Stimulated activated CD4-positive, alpha-beta T cell treated with anti-CD3 and anti-CD28 coated beads, Interleukin-1b, Interleukin-23, amount 100 ng/mL, for 1 hour (primary cell): ENCODE measurements at places on chromosomes 5 and 9.

DNA sequence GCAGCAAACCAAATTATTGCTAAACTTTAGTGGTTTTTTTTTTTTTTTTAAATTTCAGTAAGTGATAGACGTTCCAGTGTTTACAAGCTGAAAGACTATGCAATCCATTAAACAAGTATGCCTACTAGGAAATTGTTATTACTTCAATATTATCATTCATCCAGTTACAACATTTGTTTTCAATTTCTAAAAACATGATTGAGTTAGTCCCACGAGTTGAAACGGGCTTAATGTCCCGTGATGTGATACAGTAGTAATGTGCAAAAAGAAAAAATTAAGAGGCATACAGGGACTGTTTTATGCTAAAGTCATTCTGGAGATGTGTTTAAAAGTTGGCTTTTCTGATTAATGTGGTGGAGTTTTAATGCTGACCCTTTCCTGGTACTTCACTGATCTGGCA lies 550.3 kb upstream of the DMAC1 start:
- DNase-seq, result no peak

DNA sequence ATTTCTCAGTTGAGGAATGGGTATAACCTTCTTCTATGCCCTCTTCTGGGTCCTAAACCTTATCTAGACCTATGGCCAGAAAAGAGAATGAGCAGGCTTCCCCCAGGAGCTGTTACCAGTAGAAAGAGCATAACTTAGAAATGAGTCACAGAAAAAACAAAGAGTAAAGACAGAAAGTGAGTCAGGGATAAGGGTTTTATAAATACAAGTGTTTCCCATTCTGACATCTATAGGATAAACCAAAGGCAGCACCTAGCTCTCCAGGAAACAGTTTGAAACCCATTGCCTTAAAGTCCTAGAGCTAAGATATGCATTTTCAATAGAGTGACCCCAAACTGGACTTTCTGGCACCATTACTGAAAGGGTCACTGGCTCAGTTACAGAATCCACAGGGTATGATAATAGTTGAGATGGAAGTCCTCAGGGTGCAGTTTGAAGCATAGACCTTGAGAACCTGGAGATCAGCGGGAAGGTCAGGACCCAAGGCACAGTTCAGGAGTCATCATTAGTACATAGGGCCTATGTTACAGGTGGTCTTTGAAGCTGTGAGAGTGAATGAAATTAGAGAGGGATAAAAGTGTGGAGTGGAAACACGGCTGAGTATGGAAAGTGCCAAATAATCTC lies 42.7 kb upstream of the LIFR start:
- DNase-seq, result no peak

DNA sequence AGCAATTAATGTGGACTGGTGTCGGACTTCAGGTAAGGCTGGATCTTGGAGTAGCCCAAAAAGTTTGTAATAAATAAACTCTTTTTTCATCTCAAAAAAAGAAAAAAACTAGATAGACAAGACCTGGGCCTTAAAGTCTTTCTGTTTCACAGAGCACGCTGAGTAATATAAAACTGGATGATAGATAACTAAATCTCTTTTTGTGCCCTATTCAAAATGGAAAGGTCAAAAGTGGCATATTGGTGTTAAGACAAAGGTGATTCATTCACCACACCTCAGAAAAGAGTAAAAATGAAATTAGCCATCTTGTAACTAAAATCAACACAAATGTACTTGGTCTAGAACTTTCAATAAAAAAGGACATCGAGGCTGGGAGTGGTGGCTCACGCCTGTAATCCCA lies 30.3 kb upstream of the RFK start:
- no peak for DNase-seq

DNA sequence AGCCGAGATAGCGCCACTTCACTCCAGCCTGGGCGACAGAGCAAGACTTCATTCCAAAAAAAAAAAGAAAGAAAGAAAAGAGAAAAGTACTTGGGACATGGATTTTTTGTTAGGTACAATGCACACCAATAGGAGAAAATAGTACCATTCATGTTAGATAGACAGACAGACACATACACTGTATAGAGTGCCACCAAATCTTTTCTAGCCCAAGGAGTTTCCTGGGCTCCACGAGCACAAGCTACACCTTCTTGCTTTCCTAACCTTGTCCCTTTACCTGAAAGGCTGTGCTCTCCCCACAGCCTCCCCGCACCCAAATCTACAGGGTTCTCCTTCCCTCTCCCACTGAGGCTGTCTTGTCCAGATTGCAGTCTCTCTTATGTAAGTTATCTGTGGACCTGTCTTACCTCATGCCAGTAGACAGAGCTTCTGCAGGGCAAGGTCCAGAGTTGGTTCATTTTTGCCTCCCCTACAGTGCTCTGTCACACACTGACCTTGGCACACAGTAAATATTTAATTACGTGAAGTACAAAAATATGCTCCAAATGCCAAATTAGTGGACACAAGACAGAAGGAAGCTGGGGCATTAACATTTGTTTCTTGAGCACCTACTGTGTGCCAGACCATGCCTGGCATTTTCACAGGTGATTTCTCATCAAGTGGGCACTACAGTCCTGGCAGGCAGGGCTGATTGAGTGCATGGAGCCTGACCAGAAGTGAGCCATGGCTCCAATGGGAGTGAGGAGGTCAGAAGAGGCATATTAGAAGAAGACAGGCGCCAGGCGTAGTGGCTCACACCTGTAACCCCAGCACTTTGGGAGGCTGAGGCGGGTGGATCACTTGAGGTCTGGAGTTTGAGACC lies 5.9 kb downstream of the ALAD start:
- no peak for DNase-seq

DNA sequence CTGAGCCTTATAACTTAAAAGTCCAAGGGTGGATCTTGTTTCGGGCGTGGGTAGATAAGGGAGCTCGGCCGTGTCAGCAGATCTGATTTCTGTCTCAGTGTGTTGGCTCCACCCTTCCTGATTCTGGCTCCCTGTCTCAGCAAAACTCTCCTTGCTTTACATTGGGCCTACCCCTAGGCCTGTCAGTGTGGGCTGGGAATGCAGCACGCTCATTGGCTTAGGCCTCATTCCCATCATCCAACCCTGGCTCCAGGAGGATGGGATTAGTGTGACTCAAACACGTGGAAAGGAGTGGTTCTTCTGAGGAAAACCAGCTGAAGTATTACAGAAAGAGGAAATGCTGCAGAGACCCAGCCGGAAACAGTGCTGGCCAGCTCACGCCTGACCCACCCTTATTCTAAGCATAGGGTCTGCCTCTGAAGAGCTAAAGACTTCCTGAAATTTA lies 59.9 kb downstream of the ZFAND5 start:
- DNase-seq, result no peak

- DNase-seq, result no peak
Observed at GRCh38 chr5:31095796-31096195, 97.7 kb upstream of the CDH6 start.

- DNase-seq, result no peak
Observed at GRCh38 chr5:143156572-143156971, 246.9 kb downstream of the NR3C1 start.

DNA sequence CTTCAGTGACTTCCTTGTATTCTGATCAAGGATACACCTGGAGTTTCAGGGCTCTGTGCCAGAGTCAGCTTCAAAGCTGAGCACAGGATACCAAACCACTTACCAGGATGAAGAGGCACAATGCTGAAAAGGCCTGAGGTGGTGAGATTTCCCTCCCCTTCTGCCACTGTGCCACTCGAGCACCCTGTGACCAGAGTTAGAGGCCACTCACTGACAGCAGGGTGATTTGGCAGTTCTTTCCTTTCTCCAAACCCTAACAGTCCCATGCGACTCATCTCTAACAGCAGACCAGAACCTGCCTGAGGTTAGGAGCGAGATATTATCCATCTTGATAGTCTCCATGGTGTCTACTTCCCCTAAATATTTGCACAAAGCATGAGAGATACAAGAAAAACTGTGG lies 1.8 kb downstream of the PLGRKT start:
- no peak for DNase-seq

GRCh38 chr9:121472446-121472845 lies 27.2 kb downstream of the GGTA1 start:
- no peak for DNase-seq

- DNase-seq, result no peak
Observed at GRCh38 chr9:74120061-74120460, 377.1 kb upstream of the RORB start.

DNA sequence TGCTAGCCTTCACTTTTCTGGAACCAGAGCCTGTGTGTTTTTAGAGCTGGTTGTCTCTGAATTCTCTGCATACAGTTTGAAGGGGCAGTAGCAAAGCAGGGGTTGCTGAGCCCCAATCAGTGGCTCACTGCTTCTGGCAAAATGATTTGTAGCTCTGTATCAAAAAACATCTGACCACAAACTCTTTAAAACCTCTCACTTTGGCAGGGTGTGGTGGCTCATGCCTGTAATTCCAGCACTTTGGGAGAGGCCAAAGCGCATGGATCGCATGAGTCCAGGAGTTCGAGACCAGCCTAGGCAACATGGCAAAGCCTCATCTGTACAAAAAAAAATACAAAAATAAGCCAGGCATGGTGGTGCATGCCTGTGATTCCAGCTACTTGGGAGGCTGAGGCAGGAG lies 28.3 kb upstream of the APC start:
- no peak for DNase-seq

DNA sequence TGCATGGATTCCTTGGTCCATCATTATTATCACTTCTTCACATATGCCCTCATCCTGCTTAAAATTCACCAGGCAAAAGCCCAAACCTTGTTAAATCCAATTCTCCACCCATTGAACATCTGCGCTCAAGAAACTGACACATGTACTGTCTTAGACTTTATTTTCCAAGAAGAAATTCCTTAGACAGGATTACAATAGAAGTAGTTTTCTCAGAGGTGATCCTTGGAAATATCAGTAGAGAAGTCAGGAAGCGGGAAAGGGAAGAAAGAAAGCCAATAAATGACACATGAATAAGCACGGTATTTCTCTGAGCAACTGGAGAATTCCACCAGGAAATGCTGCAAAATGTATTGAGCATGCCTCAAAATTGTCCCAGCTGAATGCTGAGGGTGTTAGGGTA lies 90.2 kb downstream of the FOXD1 start:
- DNase-seq, result no peak

DNA sequence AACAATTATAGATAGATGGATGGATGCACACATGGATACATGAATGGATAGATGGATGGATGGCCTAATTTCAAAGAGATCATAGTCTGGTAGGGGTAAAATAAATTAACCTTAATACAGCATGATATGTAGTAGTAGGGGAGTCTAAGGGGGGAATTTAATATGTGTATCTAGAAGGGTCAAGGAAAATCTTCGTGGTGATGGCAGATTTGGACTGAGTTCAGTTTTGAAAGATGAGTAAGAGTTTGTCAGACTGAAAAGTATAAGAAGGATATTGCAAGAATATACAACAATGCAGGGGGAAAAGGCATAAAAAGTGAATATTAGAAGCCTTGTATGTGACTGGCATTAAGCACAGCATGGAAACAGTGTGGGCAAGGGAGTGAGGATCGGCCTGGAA lies 98.7 kb downstream of the ZNF462 start:
- no peak for DNase-seq

GRCh38 chr5:61582887-61583286 lies 250.8 kb downstream of the ZSWIM6 start:
- DNase-seq, result no peak

DNA sequence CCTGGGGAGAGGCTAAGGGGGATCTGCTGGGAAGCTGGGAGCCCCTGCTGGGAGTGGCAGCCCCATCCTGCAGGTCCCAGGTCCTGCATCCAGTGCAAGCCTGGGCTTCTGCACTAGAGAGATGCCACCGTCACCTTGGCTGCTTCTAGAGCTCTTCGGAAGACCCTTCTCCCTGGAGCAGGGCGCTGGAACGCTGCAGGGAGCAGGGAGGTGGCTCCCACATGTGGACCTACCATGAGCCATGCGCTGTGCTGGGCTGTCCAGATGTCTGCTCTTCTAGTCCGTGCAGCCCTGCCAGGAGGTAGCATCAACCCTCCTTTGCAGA lies 90.9 kb upstream of the PHYKPL start:
- DNase-seq, result no peak

GRCh38 chr5:142977363-142978051 lies 207.3 kb downstream of the ARHGAP26 start:
- peak; percentile 11 for DNase-seq

- DNase-seq, result no peak
Observed at GRCh38 chr9:95648225-95648624, 131.5 kb upstream of the PTCH1 start.

GRCh38 chr9:5843794-5844471 lies 11.0 kb upstream of the ERMP1 start:
- no peak for DNase-seq

GRCh38 chr5:133977858-133978257 lies 9.4 kb upstream of the C5orf15 start:
- DNase-seq, result no peak

DNA sequence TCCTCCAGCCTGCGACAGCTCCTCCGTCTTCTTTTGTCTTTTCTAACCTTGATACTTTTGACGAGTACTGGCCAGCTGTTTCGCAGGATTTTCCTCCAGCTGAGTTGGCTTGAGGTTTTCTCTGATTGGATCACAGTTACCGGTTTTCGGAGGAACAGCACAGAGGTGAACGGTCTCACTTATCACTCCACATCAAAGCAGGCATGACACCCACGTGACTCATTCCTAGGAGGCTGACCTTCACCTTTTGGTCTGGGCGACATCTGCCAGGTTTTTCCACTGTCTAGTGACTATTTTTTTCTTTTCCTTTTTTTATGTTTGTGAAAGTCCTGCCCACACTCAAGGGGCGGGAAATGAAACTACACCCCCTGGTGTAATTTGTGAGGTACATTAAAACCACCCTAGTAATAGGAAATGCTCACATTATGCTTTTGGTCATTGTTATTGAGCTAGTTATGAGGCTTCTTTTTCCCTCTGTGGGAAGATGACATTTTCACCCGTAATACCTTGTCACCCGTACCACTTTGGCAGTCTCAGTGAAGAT lies 319.2 kb downstream of the GADD45G start:
- no peak for DNase-seq

DNA sequence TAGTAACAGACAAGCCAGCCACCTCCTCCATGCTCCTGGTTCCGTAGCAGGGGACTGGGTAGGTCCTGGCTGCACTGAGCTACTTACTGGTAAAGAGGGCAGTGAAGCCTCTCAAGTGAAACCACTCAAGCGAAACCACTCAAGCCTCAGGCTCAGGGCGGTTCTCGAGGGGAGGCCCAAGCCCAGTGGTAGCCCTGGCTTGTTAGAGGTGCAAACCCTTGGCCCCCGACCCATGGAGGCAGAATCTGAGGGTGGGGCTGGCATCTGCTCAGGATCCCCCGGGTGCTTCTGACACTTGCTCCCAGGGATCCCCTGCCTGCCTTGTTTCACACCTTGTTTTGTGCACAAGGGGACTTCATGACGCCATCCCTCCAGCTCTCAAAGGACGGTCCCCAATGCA lies 76.5 kb upstream of the OLFM1 start:
- no peak for DNase-seq

DNA sequence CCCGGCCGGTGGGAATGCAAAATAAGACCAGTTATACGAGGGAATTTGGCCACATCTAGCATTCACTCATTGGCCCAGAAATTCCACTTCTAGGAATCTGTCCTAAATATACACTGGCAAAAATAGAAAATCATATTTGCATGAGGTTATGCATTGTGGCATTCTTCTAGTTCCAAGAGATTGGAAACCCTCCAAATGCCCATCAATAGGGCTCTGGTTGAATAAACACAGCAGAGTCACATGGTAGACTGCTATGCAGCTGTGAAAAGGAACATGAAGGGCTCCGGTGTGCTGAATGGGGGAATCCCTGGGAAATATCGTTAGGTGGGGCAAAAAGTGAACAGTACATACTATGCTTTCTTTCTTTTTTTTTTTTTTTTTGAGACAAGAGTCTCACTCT lies 36.8 kb downstream of the PTGES start:
- no peak for DNase-seq

GRCh38 chr9:114434878-114435311 lies 47.1 kb upstream of the AKNA start:
- no peak for DNase-seq

GRCh38 chr5:148831590-148832565 lies 5.5 kb downstream of the ADRB2 start:
- no peak for DNase-seq
